ENCODE measurements at places on chromosomes 13 and 19.
A peak's percentile ranks its signal among the peaks of the same experiment; 100 is the strongest.

- no peaks in the 10 kb centered on the region for H3K4me1 ChIP-seq
- H3K4me3 ChIP-seq, result no peak overlapping the region
- DNase-seq, result no peak
- H3K27ac ChIP-seq, result no peak overlapping the region
- no peaks in the 10 kb centered on the region for H3K36me3 ChIP-seq
- H3K27me3 ChIP-seq, result no peaks in the 10 kb centered on the region
Measured at GRCh38 chr13:31912647-31913401, 118.8 kb upstream of the FRY start.

DNA sequence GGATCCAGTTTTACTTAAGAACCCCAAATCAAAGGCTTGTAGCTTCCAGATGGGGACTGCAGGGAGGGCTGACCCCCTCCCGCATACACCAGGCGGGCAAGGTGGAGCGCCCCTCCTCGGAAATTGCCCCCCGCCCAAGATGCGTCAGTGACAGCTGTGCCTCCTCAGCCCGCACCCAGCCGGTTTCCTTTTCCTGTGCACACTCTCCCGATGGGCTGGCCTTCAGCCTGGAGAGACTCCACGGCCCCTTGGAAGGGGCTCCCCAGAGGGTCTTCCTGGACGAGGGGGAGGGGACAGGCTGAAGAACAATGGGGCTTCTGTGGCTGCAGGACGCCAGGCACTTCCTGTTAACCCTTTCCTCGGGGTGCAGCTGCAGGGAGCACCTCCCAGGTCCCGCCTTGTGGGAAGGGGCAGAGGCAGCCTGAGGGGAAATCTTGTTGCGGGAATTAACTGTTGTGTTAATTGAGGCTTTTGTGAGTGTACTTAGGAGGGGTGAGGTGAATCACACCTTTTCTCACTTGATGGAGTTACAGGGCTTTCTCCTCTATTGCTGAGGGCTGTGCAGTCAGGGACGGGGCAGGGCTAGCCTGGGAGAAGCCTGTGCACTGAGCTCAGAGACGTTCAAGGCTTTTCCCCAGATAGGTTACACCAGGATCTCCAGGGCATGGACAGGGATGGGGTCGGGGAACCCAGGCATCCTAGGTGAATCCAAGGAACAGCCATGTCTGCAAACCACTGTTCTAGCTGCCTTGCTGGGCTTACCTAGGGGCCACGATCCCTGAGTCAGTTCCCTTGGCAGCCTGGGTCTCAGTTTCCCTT, 14.3 kb downstream of the IER2 start:
- H3K36me3 ChIP-seq, result no peaks in the 10 kb centered on the region
- H3K27me3 ChIP-seq, result no peaks in the 10 kb centered on the region
- H3K4me1 ChIP-seq, result peaks cover 8% of the 10 kb centered on the region
- DNase-seq, result no peak
- peak overlapping the region; percentile 93 for H3K27ac ChIP-seq
- H3K4me3 ChIP-seq, result peak overlapping the region; percentile 4

GRCh38 chr13:79833991-79834390, 353.0 kb downstream of the NDFIP2 start:
- no peaks in the 10 kb centered on the region for H3K27me3 ChIP-seq
- DNase-seq, result no peak
- H3K4me3 ChIP-seq, result no peak overlapping the region
- no peak overlapping the region for H3K27ac ChIP-seq
- no peaks in the 10 kb centered on the region for H3K4me1 ChIP-seq
- no peaks in the 10 kb centered on the region for H3K36me3 ChIP-seq

DNA sequence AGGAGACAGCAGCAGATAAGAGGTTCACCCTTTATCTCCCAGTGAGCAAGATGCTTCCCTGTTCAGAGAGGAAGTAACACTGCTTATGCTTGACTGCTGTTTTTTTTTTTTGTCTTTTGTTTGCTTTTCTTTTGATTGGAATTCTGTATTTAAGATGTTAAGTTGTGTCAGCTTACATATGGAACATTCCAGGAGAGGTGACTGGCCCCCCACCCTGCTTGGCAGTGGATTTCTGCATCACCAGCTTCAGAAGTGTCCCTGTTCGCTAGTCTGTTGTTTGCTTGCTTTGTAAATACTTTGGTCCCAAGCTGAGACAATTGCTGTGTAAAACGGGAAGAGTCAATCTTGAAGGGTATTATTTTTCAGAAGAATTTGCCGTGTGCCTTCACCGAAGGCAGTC, 43.0 kb downstream of the IFT88 start:
- no peaks in the 10 kb centered on the region for H3K36me3 ChIP-seq
- no peaks in the 10 kb centered on the region for H3K27me3 ChIP-seq
- no peaks in the 10 kb centered on the region for H3K4me1 ChIP-seq

- H3K27me3 ChIP-seq, result no peaks in the 10 kb centered on the region
- no peaks in the 10 kb centered on the region for H3K36me3 ChIP-seq
- H3K4me1 ChIP-seq, result peaks cover 5% of the 10 kb centered on the region
- no peak overlapping the region for H3K4me3 ChIP-seq
Measured at GRCh38 chr19:57282011-57282643, 1.8 kb downstream of the ZNF460 start.

DNA sequence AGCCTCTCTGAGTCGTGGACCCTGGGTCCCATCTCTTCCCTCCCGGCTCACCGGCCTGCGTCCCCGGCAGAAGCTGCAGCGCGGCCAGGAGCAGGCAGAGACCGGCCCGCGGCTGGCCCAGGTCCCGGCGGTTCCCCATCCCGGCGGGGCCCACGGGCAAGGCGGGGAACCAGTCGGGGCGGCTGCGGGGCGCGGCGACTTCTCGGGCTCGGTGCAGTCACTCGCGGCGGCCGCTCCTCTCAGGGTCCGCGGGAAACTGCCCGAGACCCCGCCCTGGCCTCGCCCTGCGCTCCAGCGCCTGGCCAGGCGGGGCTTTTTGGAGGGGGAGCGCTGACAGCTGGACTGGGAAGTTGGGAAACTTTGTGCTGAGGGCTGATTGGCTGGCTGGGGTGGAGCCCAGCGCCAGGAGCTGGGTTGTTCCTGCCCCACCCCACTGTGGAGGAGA, at the start of gene COL5A3:
COL5A3 (minus strand) TSS at position 258 of the 445 bp plus-strand sequence; CDS start at position 139, 119 bp downstream.
- H3K4me3 ChIP-seq, result peak within 1 kb of the TSS; percentile 23
- H3K4me1 ChIP-seq, result no peaks in the 10 kb centered on the region
- DNase-seq, result peak; percentile 15
- no peaks in the 10 kb centered on the region for H3K36me3 ChIP-seq
- H3K27ac ChIP-seq, result peak within 1 kb of the TSS; percentile 26
